ENCODE measurements at places on chromosomes 1 and 21.

GRCh38 chr1:163668472-163668871, 346.7 kb downstream of the NUF2 start:
- no peak for DNase-seq

DNA sequence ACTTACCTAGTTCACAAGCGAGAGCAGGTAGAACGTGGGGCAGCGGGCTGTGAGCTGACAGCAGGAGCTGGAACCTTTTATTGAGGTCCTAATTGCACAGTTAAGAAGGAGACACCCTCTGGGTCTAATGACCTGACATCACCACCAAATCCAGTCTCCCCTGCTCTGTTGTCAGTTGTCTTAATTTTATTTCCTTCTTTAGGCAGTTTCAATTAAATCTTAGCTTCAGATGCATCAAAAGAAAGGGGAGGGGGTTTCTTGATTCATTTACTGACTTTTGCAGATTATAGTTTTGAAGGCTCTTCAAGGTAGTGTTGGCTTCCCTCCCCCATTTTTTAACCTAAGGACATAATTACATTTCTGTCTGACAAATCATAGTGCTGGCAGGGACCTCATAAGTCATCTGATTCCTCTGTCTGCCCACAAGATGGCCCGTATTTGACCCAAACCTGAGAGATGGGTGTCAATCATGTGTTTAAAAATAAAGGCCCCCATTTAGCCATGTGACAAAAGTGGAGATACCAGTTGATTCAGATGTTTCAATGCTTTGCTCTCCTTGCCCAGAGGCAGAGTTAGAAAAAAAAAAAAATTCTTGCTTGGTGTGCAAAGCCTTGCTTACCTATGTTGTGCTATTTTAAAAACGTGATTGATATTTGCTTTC, at the start of gene TCHHL1:
TSS of gene TCHHL1 (minus strand) at position 51 of the 661 bp plus-strand sequence. CDS start 921 bp downstream, outside the sequence.
- DNase-seq, result no peak

- DNase-seq, result no peak
Observed at GRCh38 chr21:46064870-46065214, 33.1 kb upstream of the COL6A2 start.

DNA sequence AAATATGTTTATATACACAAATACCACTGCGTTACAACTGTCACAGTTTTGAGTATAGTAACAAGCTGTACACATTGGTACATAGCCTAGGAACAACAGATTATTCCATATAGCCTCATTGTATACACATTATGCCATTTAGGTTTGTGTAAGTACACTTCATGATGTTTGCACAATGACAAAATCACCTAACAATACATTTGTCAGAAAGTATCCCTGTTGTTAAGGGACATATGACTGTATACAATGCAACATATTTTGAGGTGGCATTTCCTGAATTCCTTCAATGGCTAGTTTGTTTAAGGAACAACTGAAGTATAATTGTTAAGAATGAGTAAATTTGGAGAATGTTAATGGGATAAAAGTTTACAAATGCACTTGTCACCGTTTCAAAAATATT, 19.0 kb downstream of the PLPPR5 start:
- DNase-seq, result no peak

- peak; percentile 44 for DNase-seq
Observed at GRCh38 chr1:36966242-36966641, 68.1 kb downstream of the GRIK3 start.

- peak; percentile 9 for DNase-seq
Observed at GRCh38 chr1:243443557-243443956, 187.7 kb downstream of the SDCCAG8 start.

DNA sequence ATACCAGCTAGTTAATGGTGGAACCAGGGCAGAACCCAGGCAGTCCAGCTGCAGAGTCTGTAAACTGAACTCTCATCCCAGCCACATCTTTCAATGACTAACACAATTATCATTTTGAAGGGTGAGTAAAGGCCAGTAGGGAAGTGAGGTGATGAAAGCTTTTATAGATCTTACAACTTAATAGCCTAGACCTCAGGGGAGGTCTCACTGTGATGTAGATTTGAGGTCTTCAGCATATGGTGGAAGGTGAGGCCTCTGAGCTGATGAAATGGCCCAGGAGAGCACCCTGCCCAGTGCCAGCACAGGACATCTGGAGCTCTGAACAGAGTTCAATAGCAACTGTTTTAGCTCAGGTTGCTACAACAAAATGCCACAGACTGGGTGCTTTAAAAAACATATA, 44.8 kb upstream of the POU2F1 start:
- no peak for DNase-seq

DNA sequence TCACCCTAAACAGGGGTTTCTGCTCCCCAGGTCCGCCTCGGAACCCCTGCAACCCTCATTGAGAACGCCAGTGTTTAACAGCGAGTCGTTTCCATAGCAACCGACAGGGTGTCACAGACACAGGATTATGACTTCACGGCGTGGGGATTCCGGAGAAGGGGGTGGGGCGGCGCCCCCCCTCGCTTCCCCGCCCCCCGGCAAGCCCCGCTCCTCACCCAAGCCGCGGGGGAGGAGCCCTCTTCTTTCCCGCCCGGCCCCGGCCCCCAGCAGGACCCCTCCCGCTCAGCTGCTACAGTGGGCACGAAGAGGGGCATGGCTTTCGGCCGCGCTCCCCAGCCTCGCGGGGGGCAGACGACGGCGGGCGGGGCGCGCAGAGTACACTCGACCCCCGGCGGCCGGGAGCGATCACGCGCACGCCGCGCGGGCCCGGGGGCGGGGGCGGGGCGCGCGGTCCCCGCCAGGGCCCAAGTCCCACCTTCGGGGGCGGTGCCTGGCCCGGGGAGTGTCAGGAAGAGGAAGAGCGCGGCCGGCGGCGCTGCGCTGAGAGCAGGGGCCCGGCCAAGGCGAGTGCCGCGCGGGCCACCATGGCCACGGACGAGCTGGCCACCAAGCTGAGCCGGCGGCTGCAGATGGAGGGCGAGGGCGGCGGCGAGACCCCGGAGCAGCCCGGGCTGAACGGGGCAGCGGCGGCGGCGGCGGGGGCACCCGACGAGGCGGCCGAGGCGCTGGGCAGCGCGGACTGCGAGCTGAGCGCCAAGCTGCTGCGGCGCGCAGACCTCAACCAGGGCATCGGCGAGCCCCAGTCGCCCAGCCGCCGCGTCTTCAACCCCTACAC, at the start of gene EFHD2:
TSS of gene EFHD2 (plus strand) at position 501 of the 835 bp plus-strand sequence. CDS start at position 585, 84 bp downstream.
- DNase-seq, result peak; percentile 92

DNA sequence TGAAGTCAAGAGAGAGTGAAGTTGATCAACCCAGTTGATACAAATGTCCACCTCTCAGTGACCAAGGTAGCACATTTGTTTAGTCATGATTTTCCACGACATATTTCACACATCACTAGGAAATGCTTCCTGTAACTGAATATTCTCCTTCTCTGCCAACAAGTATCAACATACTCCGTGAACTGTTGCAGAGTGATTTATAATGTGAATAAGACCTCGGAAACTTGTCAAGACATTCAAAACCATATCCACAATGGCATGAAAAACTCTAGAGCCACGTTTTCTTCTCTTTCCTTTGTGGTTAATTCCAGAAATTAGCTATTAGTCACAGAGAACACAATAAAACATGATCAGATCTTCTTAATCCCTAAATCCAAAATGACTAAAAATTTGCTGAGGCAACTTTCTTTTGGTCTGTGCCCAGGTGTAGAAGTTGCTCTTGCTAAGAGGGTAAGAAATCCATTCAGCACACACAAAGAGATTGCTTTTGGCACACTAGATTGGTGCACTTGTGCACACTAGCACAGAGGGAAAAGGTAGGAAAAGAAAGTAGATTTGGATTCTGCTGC, 244.3 kb upstream of the NRIP1 start:
- DNase-seq, result peak; percentile 16

DNA sequence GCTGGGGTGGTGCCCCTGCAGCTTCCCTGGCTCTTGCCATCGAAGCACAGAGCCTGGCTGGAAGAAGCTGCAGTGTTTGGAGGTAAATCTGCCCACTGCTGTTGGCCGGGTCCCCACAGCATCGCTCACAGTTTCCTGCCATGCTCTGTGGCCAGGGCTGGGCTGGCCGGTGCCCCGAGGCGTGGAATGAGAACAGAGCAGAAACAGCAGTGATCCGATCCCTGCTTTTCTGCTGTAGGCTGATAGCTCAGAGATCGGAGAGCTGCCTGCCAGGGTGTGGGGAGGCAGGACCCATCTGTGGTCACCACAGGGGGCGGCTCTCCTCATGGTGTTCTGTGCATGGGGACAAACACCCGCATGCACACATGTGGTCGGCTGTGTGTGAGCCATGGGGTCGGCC, 11.5 kb downstream of the SLC45A1 start:
- no peak for DNase-seq

- peak; percentile 18 for DNase-seq
Observed at GRCh38 chr1:115828101-115829022, 12.6 kb downstream of the NHLH2 start.

GRCh38 chr1:71916894-71917293, 365.4 kb downstream of the NEGR1 start:
- DNase-seq, result no peak

All from lung microvascular endothelial cell (primary cell).